Muscle of back (tissue), 13 donors: ENCODE measurements at places on chromosomes 6 and 20. TPM values are rescaled to one million over a fixed set of nuclear protein-coding genes. Genes with fewer than 3 reads are reported as not detected.

Gene LAMA4
- 152 TPM for polyA plus RNA-seq

Gene C20orf202
- polyA plus RNA-seq, result 0.29 TPM

Gene RTF2
- 87.8 TPM for polyA plus RNA-seq

Gene CALHM6
- polyA plus RNA-seq, result 4.4 TPM

Gene NHLRC1
- 1.4 TPM for polyA plus RNA-seq

Gene MPIG6B
- 0.63 TPM for polyA plus RNA-seq

Gene COL10A1
- 0.21 TPM for polyA plus RNA-seq

Gene RWDD2A
- polyA plus RNA-seq, result 3.7 TPM

Gene WASF1
- 11.1 TPM for polyA plus RNA-seq

- no peak for DNase-seq
These were observed 42.2 kb downstream of the PKIB start for GRCh38 chr6:122652431-122652830.

- DNase-seq, result no peak
These were observed 18.0 kb downstream of the SRSF3 start for GRCh38 chr6:36612101-36612625.

- DNase-seq, result no peak
These were observed 447.4 kb downstream of the KIF16B start for GRCh38 chr20:16125816-16126215.

DNA sequence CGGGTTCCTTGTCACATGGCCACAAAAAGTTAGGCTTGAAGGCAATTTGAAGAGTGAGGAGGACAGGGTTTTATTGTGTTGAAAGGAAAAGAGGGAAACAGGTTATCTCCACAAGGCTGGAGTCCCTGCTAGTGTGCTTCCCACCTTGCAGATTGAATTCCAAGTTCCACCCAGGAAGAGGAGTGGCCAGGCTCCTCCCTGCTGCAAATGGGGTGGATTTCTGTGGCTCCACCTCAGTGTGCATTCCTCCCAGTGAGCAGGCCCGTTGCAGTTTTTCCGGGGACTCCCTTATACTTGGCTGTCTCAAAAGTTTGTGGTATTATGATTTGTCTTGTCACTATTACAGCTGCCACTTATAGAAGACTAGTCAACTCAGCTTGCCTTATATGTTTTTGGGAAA, 281.8 kb upstream of the PLCB4 start:
- no peak for DNase-seq

DNA sequence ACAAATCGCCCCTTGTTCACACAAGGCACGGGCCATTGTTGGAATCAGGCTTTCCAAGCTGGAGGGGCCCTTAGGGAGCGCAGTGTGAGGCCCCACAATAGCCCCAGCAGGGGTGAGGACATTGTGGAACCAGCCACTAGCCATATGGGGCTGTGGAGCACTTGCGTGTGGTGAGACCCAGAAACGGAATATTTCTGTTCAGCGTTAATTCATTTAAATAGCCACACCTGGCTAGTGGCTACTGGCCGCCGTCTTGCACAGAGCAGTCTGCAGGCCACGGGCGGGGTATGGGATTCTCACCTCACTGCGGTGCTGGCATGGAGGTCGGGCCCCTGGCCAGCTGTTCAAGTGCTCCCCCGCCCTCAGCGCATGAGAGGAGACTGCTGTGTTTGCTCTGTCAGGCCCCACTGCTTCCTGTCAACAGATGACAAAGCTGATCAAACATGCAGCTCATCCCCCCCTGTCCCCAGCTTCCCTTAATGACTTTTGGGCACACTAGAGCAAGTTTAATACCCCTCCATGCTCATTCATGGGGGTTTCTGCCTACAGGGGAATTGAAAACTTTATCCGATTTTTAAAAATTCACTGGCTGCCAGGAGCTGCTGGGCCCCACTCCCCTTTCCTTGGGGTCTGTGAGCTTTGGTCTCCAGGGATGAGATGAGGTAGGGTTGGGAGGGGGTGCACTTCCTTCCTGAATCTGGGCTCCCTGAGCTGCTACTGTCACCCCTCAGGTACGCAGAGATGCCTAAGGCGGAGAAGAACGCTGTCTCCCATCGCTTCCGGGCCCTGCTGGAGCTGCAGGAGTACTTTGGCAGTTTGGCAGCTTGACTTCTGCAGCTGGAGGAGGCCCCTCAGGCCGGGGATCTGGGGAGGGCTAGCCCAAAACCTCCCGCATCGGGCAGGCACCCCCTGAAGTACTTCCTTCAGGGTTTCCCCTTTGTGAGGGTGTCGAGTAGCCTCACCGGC, 13.6 kb downstream of the ITPA start:
- no peak for DNase-seq

DNA sequence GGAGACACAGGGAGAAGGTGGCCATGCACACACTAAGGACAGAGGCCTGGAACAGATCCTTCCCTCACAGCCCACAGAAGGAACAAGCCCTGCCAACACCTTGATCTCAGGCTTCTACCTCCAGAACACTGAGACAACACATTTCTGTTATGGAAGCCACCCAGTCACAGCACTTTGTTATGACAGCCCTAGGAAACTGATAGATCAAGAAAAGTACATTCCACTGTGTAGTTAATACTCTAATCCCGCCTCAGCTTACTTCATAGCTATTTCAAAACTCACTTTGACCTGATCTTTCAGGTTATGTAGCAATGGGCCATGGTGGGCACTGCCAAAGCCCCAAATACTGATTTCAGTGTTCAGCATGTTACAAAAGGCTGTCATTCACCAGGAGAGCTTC, 66.8 kb downstream of the CD24 start:
- no peak for DNase-seq

GRCh38 chr6:34945317-34945716, 56.3 kb downstream of the ANKS1A start:
- no peak for DNase-seq

DNA sequence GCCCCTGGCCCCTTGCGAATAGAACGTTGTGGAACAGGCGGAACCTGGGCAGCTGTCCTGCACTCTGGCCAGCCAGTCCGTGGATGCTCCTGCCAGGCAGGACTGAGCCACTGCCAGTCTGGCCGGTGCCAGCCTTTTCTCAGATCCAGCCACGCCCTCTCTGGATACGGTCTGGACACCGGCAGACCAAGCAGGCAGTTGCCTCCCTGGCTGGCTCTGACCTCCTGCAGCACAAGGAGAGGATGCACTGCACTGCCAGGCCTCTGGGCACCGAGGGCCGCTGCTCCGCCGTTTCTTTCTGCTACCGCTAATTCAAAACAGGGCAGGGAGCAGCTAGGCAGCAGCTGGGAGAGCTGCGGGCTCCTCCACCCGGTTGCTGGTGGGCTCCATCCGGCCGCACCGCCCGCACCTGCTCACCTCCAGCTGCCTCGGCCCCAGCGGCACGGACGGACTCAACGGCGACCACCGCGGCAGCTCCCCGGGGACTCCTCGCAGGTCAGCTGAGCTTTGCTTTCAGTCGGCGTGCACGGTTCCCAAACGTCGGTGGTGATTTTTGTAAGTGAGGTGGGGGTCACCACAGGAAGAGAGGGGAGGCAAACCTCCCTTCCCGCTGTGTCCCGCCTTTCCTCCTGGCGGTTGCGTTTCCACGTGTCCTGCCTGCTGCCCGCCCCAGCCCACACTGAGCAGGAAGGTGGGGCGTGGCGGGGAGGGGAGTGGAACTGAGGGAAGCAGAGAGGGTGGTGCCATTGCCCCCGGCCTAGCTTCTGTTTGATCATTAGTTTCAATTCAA, 30.3 kb upstream of the AFDN start:
- DNase-seq, result peak; percentile 53

DNA sequence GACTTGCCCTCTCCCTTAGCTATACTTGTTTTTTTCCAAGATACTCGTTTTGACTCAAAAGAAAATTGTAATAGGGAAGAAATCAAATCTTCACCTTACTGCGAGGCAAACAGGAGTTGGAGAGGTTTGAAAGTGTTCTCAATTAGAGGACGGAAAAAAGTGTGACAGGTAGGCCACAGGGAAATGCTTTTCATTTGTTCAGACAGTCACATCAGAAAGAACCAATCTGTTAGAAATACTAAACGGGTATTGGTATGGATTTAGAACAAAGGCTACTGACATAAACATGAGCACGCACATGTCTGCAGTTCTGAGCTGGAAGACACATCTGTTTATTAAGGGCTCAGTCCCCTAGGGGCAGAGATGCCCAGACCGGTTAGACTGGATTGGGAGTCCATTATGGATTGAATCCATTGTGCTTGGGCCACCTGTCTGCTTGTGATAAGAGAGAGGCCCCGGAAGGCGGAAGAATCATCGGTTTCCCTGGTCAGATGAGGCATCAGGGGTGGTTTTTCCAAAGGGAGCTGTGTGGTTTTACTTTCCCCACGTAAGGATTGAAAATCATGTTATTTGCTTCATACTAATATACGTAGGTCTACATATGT, 220.9 kb upstream of the MYLIP start:
- DNase-seq, result no peak

DNA sequence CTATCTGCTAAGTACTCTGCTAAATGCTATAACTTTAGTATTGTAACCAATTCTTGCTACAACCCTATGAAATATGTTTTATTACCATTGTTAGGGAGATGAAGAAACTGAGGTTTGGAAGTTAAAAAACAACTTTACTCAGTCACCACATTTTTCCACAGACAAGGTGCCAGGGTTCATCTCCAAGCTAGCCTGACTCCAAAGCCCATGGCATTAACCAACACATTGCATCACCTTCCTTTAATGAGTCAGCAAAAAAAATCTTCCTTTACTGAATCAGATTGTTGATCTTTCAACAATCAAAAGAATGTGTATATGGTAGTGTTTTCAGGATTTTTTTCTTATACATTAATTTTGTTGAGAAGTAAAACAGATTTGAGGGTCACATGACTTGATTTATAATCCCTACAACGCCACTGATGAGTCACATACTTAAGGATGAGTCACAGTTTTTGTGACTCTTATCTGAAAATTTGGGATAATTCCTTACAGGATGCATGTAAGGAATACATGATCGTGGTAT, 41.5 kb downstream of the MAN1A1 start:
- no peak for DNase-seq

GRCh38 chr6:157226761-157227160, 96.6 kb downstream of the TMEM242 start:
- DNase-seq, result no peak

DNA sequence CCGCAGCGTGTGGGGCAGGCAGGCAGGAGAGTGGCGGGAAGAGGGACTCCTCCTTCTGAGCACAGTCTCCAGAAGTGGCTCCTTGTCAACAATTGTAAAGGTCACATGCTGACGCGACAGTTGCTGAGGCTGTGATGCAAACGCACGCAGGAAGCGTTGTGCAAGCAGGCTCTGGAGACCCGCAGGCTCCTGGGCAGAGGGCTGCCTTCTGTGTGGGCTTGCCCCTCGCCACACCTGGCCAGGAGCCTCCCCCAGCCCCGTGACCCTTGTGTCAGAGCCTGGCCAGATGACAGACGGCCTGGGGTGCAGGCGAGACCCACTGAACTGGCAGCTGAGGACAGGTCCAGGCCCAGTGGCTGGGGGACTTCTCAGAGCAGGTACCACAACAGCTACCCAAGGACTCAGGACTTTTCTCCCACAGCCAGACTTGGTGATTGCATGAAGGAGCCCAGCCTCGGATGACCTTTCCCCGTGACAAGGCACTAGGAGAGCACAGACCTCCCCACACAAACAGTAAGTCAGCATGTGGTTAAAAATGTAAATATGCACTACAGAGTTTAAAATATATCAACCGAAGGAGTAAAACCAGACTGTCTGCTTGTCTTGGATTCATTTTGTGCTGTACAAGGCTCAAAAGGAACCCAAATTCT, 222.1 kb upstream of the RREB1 start:
- peak; percentile 56 for DNase-seq

DNA sequence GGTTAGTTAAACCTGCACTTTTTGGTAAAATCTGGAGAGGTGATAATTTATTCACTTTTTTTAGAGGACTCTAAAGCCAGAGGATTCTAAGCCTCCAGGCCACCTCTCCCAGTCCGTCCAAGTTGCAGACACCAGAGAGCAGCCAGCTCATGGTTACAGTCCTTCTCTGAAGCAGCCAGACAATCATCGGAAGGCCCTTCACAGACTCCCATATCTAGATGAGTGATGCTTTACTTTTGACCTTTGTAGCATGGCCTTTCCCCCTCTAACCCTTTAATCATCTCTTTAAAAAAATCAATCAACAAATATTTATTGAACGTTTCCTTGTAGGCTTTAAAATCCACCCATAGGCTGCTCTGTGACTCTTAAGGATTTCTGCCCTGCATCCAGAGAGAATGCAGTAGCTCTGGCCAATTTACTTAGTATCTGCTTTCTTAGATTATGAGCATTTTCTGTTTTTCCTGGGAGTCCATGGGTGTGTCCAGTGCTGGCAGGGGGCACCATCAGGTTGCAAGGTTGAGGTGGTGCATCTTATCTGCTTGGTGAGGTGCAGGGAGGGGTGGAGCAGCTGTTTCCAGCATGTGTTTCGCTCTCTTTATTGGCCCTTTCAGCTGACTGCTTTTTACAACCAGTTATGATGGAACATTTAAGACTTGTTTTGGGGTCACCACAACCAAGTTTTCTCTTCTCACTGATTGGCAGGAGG, 58.6 kb downstream of the JARID2 start:
- DNase-seq, result no peak

DNA sequence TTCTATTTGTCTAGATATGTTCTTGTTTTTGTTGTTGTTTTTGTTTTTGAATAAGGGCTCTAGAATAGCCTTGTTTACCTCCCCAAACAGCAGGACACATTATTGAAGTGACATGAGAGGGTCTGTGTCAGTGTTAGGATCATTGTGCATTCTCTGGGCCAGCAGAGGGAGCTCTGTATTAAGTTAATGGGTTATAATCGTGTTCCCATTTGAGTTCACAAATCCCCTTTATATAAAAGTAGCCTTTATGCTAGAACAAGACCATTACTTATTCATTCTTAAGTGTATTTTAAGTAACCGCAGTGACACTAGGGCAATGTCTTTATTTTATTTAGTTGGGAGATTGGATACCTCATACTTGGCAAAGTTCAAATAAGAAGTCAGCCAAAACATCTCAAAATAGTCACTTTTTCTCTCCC, 44.8 kb downstream of the STK4 start:
- peak; percentile 37 for DNase-seq

DNA sequence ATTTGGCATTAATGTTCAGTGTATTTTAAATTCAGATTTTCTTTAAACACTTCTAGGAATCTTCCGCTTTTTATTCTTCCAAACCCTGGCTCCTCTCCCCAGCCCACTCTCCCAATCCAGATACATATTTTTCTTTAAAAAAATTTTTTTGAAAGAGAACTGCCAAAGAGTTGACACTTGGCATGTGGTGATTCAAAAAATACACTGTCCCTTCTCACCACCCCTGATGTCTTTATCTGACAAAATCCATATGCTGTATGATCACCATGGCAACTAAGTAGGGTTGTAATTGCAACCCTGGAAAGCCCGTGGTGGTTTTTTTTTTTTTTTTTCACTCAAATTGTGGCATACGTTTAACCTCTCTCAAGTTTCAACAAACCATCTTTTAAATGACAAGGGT, 355.8 kb upstream of the SASH1 start:
- DNase-seq, result no peak

GRCh38 chr6:97059473-97059872, 134.9 kb downstream of the KLHL32 start:
- peak; percentile 16 for DNase-seq

- peak; percentile 16 for DNase-seq
These were observed 18.4 kb downstream of the PKIG start for GRCh38 chr20:44600758-44601201.

DNA sequence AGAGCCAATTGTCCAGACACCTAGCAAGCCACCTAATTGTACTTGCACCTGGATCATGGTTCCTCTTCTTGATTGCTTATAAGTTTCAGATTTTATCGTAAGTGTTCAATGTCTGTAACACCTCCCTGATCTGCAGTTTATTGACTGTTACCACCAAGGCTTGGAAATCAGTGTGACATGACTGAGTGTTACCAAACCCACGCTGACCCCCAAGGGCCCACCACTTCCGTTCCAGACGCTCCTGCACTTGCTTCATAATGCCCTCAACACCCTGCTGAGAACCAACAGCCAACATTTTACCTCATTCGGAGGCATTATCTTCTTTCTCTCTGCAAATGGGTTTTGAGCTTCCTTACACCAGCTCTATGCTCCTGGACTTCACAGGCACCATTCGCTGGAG, 6.3 kb downstream of the CCR6 start:
- DNase-seq, result no peak
